ENCODE measurements at places on chromosomes 2 and 18.

DNA sequence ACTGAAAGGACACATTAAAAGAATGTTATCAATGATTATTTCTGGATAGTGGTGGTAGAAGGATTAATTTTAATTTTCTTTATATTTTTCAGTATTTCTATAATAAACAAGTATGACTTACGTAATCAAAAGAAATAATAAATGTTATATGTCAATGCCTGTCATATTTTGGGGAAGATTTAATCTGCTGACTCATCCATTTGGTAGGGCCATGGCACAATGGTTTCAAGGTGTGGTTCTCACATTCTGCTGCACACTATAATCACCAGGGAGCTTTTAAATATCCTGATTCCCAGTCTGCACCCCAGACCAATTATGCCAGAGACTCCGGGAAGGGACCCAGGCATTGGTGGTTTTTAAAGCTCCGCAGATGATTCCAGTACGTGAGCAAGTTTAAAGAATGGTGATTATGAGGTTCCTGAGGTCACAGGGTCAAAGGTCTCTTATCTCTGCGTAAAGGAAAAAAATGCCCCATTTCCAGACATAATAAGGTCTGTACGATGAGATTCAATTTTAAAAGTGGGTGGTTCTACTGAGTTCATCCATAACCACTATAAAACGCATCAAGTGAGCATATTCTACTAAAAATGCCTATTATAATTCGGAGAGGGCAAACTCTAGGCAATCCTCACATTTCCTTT is 27.2 kb downstream of the WIPF1 start:
- no peak for DNase-seq

DNA sequence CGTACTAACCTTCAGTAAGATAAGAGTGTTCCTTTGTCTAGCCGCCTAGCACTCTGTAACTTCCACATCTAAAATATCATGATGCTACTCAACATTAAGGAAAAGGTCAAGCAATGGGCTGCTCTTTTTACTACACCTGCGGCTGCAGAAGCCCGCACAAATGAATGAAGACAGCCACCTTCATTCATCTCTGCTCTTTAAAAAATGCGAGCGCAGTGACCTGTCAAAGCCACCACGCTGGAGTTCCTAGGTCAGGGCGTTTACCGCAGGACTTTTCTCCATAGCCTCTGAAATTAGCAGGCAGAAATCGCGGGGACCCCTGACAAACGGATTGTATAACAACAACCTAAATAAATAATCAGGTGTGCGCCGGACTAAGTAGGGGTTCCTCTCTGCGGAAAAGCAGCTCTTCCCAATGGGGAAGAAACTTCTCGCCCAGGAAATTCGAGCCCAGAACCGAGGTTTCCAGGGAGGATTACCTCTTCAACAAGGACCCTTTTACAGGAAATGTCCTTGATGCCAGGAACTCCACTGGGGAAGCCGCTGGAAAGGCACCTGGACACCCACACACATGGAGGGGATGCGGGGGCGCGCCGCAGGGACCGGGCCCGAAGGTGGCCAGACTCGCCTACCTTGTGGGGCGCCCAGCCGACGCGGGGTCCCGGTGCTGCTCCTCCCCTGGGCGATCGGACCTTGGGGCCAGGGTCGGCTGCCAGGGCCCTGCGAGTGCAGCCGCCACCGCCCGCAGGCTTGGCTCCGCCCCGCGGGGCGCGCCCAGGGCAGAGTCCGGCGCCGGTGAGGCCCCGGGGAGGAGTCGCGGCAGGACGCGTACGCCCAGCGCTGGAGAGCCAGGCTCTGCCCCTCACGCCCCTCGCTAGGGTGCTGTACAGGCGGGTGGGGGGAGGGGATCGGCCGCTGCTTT is at the start of gene CCDC68:
Gene CCDC68, minus strand, starts transcription at position 758 of the 922 bp plus-strand sequence. CDS start 16,670 bp downstream, outside the sequence.
- peak; percentile 63 for DNase-seq

DNA sequence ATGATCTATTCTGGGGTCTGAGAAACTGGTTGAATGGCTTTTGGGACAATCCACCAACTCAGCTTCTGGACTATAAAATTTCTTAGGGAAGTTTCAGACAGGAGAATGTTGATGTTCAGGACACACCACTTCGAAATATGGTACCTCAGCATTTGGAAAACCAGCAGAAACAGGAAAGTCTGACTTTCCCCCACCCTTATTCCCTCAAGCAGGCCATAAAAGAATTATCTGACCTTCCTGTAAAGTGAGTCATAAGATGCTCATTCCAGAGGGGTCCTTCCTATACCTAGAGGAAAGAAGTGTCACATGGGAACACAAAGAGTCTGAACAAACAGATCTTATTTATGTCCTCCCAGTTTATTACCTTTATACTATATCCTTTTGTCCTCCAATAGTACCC is 415.0 kb downstream of the CPS1 start:
- no peak for DNase-seq

GRCh38 chr18:34933909-34934661 is 107.1 kb upstream of the MAPRE2 start:
- DNase-seq, result no peak

GRCh38 chr2:179605341-179605740 is 256.1 kb downstream of the ZNF385B start:
- DNase-seq, result no peak

DNA sequence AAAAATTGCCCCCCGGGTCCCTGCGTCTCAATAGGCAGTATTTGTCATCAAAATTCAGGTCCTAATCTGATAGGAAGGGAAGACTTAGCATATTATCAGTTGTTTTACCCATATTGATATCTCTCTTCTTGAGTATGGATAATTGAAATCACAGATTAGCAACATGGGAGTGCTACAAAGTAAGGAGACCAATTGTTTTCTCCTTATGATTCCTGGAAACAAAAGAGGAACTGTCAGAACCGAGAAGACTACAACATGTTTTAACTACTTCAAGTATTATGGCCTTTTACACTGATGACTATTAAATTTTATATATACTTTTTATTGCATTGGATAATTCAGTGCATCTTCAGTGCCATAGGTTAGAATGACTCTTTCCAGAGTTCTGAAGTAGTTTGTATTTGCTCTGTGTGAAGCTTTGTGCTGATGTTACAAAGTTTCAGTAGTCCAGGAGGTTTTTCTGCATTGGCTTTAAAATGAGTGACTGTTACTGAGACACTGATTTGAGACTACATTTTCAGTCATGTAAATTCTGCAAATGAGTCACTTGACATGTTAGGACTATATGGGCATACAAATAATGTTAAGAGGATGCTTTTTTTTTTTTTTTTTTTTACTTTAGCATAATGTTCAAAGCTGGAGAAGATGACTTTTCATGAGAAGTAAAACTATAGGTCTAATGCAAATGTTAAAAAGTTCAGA is 19.7 kb upstream of the TLK1 start:
- no peak for DNase-seq

GRCh38 chr2:239249776-239250175 is 151.0 kb downstream of the HDAC4 start:
- DNase-seq, result no peak

DNA sequence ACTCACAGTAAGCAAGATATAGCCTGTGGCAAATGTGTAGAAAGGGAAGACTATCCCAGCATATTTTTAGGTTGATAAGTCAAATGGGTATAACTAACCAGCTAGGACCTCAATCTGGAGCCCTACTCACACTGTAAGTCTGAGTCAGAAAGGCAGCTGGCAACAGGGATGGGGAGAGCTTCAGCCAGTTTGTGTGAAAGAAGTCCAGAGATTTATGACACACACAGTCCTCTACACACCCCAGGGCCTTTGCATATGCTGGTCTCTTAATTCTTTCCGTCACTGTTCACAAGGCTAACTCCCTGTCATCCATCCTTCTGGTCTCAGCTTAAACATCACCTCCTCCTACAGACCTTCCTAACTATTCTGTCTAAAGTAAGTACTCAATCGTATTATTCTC is 5.9 kb upstream of the TCF4 start:
- DNase-seq, result no peak

- no peak for DNase-seq
Measured at GRCh38 chr2:111951486-111951885, 53.1 kb downstream of the MERTK start.

DNA sequence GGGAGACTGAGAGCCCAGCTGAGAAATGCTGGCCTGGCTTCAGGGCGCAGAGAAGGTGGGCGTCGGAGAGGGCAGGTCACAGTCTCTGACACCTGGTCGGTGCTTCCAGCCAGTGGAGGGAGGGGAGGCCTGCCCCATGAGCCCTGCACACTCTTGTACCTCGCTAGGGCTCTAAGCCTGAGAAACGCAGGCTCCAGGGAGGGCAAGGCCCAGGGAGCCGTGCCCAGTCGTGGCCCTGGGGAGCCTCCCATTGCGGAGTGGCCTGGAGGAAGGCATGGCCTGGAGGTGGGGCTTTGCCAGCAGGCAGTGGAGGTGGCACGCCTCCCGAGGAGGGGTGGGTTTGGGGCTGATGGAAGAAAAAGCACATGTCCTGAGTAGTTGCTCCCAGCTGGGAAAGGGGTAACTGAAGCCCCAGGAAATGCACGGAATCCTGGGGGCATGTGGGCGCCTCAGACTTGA is 39.0 kb downstream of the MTERF4 start:
- no peak for DNase-seq

DNA sequence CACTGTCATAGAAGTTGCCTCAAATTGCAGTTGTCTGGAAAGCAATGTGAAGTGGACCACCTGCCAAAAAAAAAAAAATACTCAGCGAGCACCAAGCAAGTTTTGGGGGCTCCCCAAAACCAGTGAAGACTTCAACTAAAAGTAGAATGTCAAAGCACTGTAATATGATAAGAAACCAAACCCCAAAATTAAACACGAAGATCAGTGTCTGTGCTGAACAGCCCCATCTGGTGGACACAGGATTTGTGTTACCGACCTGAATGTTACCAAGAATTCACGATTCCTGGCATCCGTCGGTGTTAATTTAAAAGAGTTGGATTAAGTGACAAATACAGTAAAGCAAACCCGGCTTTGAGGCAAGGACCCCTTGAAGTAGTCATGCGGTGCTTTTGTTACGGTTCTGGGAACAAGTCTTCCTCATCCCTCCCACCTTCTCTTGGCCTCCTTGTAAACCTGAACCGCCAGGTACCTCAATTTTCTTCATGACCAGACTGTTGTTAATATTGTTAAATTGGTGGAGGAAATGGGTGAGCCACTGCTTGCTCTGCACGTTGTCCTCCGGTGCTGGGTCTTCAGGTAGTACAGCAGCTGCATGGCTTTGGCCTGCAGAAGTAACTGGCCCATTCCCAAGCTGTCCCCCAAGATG is 31.3 kb upstream of the SSB start:
- peak; percentile 83 for DNase-seq

GRCh38 chr2:88059979-88060906 is 4.7 kb upstream of the KRCC1 start:
- DNase-seq, result peak; percentile 59

DNA sequence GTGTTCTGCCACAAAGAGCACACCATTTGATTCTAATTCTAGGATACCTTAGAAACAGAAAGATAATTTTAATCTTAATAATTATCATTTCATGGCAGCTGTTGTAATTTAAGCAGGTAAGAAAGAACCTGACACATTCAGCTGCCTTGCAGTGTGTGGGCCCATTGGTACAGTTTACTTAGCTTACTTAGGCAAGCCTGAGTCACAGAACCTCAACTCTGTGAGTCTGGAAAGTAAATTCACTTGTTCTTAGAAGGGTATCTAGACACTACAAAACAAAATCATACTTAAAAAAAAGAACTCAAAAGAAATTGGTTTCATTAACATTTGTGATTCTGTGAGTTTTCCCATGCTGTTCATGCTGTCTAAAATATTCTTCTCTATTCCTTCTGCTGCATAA is 956.3 kb upstream of the SLC39A10 start:
- no peak for DNase-seq

GRCh38 chr2:200397785-200398184 is 91.3 kb downstream of the SPATS2L start:
- no peak for DNase-seq

DNA sequence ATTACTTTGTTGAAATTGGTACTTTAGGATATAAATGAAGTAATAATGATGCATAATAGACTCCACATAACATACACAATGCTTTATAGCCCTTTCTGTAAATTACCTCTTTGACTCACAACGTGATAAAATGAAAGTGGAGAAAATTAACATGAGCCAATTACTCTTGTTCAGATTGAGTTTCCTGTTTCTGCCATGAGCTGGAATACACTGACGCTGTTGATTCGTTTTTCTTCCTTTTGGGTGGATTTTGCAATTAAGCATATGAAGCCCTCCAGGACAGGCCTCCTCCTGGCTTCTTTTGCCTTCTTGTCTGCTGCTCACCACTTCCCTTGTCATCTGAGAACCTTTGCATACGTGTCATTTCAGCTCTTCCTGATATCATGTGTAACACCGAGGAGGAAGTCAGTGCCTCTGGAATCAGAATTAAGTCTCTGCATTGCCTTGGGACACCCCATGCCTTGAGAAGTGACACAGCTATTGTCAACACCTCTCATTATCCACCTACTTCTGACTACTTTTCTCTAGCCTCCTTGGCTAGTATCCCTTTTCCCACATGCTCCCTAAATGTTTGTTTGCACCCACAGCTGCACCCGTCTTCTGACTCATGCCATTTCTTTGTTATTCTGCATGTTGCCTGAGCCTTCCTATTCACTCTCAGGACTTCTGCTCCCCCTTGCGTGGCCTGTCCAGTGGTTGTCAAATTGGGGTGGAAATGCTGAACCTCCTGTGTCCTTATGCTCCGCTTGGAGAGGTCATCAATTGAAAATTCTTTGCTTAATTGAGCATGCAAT is 134.1 kb downstream of the FMNL2 start:
- no peak for DNase-seq

DNA sequence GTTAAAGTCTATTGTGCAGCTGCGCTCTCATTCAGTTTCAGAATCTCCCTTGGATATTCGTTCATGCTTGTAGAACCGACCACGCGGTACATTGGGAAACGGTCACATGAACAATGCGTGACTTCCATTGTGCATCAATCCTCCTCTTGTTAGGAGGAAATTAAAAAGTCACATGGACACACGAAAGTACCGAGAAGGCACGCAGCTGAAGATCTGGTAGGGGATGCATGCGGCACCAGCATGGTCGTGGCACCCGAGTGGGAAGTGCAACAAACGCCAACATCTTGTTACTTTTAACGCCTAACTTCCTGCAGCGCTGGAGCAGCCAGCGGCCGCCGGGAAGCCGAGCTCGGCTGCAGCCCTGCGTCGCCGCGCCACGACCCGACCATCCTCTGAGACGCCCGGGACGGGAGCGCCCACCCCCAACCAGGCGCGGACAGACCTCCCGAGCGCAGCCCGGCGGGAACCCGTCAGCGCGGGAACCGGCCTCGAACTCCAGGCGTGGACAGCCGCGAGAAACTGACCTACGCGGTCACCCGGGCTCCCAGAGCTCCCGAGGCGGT is 412 bp downstream of the OSBPL1A start:
- peak; percentile 77 for DNase-seq

Measured in hematopoietic multipotent progenitor cell treated with erythropoietin and hydrocortisone succinate and interleukin-3 and kit ligand, for 8 days (in vitro differentiated cells).